ENCODE measurements at places on chromosomes 3 and 15.

DNA sequence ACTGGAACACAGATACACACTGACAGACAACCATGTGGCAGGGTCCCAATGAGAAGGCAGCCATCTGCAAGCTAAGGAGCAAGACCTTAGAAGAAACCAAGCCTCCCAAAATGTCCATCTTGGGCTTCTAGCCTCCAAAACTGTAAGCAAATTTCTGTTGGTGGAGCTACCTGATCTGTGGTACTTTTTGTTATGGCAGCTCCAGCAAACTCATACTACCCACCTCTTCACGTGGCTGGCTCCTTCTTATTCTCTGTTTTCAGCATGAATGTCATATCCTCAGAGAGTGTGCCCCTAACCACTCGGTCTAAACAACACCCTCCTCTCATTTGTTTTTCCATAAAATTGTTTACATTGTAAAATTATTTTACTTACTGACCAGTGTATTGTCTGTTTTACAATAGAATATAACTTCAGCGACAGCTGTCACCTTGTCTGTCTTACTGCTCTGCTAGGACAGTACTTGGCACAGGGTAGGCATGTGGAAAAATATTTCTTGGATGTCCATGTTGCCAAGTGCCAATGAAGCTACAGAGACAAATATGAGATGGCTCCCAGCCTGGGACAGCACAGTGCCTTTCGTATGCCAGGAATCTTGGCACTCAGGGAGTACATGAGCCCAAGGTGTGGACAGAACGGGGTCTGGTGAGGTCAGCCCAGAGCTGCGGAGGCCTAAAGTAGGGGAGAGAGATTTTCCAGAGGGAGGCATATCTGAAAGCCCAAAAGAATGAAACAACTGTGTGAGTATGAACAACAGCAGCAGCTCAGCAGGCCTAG is 17.4 kb upstream of the SLC25A36 start:
- DNase-seq, result no peak

- no peak for DNase-seq
Measured at GRCh38 chr15:83287541-83288027, 3.1 kb upstream of the BNC1 start.

DNA sequence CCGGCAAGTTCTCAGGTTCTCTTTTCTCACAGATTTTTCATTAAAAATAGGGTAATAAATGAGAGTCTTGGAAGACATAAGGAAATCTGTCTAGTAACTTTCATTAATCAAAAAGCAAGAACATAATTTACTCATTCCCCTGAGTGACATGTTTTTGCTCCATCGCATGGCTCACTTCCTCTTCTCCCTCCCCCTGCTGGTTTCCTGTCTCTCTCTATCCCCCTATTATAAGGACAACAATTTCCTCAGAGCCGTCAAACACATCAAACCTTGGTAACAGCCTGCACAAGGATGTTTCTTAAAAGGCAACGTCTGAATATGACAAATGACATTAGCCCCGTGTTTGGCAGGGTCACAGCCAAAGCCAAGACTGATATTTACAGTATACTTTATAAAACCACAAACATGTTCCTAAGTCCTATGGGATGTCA is 1149.6 kb downstream of the IGSF11 start:
- DNase-seq, result peak; percentile 86

DNA sequence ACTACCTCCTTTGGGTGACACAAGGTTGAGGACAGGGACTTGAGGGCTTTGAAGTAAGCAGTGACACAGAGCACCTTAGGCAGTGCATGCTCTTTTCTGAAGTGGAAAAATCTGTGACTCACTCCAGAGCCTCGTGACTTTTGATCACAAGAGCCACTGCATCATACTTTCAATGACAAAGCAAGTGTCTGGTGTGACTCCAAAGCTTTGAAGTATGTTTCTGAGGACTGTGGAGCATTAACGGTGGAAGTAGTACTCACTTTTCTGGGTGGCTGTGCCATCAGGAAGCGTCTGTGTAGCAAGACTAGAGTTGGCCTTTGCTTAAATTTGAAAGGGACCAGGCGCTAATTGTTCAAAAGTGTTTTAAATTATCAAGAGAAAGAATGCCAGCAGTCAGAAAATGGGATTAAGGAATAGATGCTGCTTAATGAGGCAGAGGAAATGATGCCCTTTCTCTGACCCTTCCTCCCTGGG is 210.7 kb upstream of the TRIM42 start:
- DNase-seq, result no peak

DNA sequence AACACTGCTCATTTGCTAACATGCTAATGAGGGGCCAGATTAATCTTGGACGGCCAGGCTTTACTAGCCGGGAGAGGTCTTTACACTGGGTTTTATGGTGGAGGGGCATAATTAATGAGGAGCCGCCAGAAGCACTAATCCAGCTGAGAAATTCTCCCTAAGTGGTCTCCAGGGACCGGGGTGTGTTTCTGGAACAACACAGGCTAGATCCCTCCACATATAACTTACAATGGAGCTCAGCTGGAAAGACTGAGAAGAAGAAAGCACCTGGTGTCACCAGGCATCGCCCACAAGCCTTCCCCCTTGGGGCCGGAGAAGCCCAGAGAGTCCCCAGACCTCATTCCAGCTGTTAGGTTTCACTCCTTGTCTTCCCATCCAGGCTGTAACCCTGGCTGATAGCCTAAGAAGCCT is 127.5 kb downstream of the MEGF11 start:
- no peak for DNase-seq

DNA sequence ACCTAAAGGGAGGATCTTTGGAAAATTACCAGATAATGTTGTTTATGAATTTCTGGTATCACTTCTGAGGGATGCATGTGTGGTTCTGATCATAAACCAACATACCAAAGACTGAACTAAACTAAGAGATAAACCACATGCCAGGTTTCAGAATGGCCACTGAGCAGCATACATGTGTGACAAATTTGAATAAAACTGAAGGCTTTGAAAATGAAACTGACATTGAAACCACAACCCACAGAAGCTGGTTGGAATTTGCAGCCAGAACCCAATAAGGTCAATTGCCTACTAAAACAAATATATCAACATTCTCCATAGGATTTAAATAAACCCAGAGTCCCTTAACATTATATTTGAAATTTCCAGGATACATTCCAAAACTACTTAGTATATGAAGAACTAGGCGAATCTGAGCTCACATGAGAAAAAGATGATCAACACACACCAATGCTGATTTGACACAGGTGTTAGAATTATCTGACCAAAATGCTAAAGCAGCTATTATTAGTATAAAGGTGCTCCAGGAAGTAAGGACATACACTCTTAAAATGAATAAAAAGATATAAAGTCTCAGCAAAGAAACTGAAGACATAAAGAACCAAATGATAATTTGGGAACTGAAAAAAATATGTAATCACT is 125.0 kb downstream of the ZNF280D start:
- DNase-seq, result no peak

- DNase-seq, result no peak
Measured at GRCh38 chr15:32718227-32718820, 520 bp downstream of the GREM1 start.

DNA sequence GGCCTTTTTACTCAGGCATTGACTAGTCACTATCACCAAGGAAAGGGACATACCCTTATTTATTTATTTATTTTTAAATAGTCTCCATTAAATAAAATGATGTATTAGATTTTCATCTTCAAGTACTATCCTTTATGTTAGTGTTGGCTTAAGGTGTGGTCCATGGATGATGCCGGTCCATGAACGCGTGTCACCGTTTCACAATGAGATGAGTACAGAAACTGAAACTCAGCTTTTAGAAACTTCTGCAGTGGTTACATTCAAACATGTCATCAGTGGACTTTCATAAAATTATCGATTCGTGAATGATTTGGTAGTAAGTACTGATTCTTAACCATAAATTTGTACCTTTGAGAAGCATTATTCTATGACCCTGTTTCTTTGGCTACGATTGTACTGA is 166.6 kb downstream of the SATB1 start:
- no peak for DNase-seq

- DNase-seq, result no peak
Measured at GRCh38 chr15:53216036-53216435, 425.9 kb upstream of the ONECUT1 start.

DNA sequence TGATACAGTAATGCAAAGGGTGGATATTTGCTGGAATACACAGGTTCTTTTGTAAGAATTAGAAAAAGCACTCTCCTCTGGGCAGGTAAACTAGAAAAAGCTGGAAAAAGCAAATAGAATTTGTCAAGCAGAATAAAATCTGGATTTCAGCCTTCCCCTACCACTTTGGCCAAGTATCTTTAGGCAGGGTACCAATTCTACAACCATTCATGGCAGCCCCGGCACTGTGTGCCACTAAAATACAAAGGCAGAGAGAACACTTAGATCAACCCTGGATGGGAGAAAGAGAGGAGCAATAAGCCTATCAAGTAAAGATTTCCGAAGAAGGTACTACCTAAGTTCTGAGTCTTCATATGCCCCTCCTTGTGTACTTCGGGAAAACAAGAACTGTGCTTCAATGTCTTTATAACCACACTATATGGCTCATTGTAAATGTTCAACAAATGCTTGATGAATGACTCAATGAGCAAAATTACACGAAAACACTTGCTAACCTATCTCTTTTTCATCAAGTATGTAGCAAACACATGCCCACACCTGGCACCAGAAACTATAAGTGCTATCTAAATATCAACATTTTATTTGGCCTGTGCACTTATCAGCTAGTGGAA is 20.8 kb downstream of the STAG1 start:
- DNase-seq, result no peak

DNA sequence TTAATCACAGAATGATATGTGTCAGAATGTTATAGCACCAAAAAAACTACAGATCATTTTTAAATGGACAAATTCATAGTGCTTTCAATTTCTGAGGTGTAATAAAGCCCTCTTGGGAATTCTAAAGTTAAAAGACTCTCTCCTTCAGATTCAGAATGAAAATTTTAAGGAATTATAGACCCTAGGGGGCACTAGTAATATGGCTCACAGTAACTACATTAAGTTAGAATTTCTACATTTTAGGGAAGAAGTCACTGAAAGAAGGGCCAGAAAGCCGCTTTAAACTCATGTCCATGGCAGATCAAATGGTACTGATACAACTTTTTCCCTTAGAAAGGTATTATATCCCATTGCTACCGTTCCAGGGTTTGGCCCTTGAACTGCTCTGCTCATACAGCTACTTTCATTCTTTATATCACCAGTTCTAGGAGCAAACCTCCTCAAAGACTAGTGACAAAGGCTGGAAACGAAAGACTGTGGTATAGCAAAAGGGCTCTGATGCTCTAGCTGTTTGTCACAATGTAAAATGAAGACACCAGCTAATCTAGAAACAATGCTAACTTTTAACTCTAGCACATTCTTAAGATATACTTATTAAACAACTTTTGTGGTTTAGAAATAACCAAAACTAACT is 18.1 kb downstream of the DAZL start:
- no peak for DNase-seq

GRCh38 chr3:32531010-32531647 is 28.5 kb upstream of the CMTM6 start:
- no peak for DNase-seq

GRCh38 chr3:115146032-115146417 is 1.1 kb downstream of the ZBTB20 start:
- DNase-seq, result peak; percentile 67

DNA sequence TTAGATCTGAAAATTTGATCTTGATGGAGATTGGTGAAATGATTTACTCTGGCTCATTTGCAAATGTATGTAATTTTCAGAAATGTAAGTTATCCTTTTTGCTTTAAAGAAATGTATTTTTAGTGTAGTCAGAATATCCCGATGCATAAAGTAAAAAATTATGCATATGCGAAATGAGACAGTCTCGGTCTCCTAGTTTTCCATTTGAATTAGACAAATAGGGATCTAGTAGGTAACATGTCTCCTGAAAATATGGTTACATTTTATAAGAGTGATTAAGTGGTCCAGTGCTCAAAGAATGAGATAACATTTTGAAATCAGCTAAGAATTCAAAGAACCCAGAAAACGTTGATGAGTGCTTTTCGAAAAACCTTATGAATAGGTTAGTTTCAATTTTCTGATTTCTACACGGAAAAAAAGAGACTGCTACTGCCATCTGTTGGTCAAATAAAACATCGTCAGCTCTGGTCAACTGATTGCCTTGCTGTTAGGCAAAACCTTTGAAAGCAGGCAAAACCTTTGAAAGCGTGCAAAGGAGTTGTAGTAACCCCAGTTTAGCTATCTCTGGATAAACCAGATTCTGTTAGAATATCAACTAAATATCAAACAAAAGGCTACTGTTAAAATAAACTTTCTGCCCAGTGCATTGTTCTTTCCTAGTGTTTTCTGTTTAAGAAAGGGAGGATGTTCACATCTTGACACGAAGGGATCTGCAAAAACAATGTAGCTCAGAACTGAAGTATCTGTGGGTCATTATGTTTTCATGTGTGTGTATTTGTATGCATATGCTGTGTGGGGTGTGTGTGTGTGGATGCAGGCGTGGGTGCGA is 59.3 kb upstream of the CHMP2B start:
- DNase-seq, result peak; percentile 5

- DNase-seq, result no peak
Measured at GRCh38 chr3:186953011-186953487, 22.7 kb downstream of the ST6GAL1 start.

DNA sequence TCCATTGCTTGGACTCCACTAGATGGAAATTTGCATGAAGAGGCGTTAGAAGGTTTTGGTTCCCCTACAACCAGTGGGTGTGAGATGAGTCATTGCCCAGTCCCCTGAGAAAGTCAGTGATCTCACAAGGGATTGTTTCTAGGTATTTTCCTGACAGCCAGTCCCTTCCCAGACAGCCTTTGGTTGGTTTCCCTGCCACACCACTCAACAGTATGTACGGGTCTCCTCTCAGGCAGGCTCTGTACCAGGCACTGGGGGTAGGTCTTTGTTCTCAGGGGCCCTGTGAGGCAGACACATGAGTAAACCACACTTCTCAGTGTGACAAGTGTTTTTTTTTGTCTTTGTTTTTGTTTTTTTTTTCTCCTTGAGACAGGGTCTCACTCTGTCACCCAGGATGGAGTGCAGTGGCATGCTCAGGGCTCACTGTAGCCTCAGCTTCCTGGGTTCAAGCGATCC is 4.0 kb downstream of the LAMP3 start:
- DNase-seq, result no peak

DNA sequence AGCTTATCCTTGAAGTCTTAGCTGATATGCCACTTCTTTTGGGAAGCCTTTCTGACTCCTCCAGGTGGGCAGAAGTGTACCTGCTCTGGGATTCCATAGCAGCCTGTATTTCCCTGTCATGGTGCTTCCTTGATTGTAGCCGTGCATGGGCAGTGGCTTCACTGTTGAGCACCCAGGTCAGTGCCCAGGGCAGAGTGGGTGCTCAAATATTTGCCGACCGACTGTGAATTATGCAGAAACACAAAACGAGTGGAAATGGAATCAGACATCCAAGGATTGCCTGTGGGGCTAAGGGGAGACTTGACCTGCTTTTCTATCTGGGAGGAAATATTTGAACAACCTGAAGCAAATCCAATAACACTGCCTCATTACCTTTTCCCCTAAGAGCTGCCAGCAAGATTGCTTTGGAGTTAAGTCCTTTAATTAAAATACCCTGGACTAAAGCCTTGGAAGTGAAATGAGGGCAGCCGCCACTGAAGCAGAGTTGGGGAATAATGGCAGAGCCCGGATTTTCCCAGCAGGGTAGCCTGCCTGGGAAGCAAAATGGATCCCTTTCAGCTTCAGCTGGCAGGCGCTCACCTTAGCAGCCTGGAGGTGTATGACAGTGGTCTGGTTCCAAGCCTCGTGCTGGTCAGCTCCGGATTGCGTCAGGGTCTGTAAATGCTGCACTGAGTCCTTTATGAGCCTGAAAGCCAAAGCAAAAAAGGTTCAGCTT is 14.9 kb downstream of the ACOX2 start:
- DNase-seq, result no peak

Data from DMS153 (cell line).